ENCODE measurements at places on chromosomes 7 and 10. TPM values are rescaled to one million over a fixed set of nuclear protein-coding genes. Genes with fewer than 3 reads are reported as not detected.

- no peak for DNase-seq
These were observed 58.9 kb upstream of the LBX1 start for GRCh38 chr10:101287997-101288635.

- no peak for DNase-seq
These were observed 43.8 kb downstream of the ENO4 start for GRCh38 chr10:116892907-116893685.

GRCh38 chr7:41880107-41880506 is 177.2 kb upstream of the INHBA start:
- DNase-seq, result no peak

- DNase-seq, result no peak
These were observed 1.2 kb downstream of the LGI1 start for GRCh38 chr10:93758891-93759410.

DNA sequence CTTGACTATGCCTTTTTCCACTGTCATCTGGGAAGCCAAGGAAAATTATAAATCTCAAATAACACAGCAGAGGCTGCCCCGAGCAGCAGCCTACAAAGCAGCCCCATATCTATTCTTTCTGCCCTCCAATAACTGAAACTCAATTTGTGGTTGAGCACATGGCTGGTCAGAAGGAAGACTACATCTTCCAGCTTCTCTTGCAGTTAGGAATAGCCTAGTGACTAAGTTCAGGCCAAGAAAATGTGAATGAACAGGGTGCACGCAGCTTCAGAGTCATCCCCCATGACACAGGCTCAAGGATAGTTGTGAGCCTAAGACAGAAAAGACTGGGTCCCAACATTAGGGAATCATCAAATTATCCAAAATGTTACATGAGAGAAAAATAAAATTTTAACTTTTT is 42.3 kb downstream of the CHCHD3 start:
- DNase-seq, result no peak

GRCh38 chr7:50121286-50121685 is 28.2 kb upstream of the ZPBP start:
- DNase-seq, result no peak

- DNase-seq, result no peak
These were observed 386.7 kb downstream of the PHTF2 start for GRCh38 chr7:78185149-78185745.

GRCh38 chr10:103708627-103709288 is 146.6 kb downstream of the SH3PXD2A start:
- DNase-seq, result no peak

DNA sequence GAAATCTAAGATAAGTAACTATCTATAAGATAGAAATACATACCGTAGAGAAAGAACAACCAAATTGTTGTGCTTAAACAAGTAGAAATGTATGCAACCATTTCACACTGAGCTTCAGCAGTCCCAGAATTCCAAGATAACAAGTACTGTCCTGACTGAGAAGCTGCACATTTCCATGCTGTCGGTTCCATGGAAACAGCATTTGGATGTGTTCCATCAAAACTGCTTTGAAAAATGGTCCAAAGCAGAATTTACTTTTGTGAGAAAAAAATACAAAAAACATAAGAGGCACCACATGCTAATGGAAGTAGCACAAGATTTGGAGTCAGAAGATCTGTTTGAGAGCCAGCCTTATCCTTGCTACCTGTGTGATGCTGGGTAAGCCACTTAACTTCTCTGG is 92.6 kb downstream of the MTERF1 start:
- DNase-seq, result no peak

GRCh38 chr7:158911145-158911544 is 54.8 kb downstream of the DYNC2I1 start:
- DNase-seq, result no peak

DNA sequence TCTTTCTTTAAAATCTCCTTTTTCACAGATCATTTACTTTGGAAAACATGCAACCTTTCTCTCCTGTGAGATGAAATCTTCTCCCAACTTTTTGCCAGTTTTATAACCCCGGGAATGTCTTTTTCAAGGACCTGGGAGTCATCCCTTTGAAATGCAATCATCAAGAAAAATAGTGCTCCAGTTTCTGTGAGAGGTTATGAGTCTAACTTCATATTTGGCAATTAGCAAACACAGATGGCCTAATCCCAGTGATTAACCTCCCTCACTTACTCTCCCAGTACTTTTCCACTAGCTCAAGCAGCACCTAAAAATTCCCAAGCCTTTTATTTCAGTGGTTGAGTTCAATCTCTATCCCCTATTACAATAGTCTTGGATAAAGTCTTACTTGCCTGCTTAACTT is 185.8 kb upstream of the TMEM106B start:
- DNase-seq, result no peak

GRCh38 chr7:154886591-154886990 is 116.3 kb downstream of the PAXIP1 start:
- DNase-seq, result no peak

CABCOCO1 gene
- total RNA-seq, result not detected

IGF2BP3 gene
- total RNA-seq, result 0.71 TPM

SFRP5 gene
- total RNA-seq, result 1.4 TPM

VIPR2 gene
- 12.6 TPM for total RNA-seq

Data from aorta (tissue), 5 donors.